ENCODE measurements at places on chromosomes 5 and 9.

DNA sequence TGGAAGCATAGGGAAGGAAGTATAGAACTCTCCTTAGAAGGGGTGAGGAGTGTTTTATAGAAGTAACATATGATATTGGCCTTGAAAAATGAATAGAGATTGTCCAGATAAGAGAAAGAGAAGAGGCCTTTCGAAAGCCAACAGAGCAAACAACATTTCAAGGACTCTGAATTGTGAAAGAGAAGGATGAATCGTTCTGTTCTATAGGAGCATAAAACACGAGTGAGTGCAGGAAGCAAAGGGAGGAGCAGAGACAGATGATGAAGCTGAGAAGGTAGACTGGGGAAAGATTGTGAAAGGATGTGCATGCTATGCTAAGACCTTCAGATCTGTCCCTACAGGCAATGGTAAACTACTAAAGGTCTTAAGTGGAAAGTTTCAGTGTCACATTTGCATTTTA, 271.0 kb downstream of the TMEM161B start:
- no peak for DNase-seq

DNA sequence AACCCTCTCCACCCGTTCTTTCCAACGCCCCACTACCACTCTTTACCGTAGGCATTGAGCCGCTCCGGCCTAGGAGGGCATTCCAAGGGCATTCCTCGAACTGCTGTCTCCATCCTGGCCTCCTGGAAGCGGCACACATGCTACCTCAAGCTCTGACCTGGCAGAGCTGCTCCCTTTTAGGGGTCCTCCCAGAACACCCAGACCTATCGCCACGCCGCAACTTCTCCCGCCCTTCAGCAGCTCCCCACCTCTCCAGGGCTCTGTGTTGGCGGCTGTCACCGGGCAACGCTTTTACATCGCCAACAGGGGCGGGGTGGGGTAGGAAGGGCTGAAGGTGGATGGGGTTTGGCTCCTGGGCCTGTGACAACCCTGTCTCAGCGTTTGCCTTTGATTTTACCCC, 4.6 kb upstream of the MYORG start:
- DNase-seq, result no peak

GRCh38 chr9:123999661-124000060, 11.9 kb upstream of the LHX2 start:
- DNase-seq, result no peak

- DNase-seq, result no peak
Observed at GRCh38 chr5:78824831-78825281, 160.3 kb downstream of the ARSB start.

GRCh38 chr5:171931163-171931562, 75.3 kb downstream of the FBXW11 start:
- DNase-seq, result no peak

GRCh38 chr5:555058-555623, 30.9 kb upstream of the SLC9A3 start:
- DNase-seq, result no peak

GRCh38 chr5:177996660-177997318, 747 bp upstream of the PROP1 start:
- no peak for DNase-seq

GRCh38 chr5:102818934-102819333, 63.8 kb downstream of the PAM start:
- DNase-seq, result no peak

GRCh38 chr5:122896598-122897282, 51.3 kb downstream of the SNX24 start:
- DNase-seq, result no peak

GRCh38 chr5:170420806-170421412, 31.7 kb upstream of the KCNMB1 start:
- peak; percentile 23 for DNase-seq

DNA sequence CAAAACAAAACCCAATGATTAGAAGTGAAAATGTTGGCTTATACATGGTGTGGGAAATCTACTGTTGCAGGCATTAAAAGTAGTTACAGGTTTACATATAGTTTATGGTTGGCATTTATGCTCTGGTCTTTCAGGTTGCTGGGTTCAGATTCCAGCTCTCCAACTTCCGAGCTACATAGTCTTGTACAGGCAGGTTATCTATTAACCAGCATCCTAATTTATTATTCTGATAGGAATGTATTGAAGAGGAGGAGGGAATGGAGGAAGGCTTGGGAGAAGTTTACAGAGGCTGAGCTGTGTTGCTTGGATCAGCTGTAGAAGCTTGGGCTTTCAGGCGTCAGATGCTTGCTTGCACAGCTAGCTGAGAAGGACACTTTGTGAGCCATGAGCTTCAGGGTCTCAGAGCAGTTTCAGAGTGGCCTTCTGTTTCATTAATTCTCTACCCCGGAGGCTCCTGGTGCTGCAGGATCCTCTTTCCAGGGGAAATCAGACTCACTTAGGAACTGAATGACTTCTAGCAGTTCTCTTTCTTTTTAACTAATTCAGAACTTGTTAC, 11.7 kb upstream of the ERBIN start:
- DNase-seq, result no peak

DNA sequence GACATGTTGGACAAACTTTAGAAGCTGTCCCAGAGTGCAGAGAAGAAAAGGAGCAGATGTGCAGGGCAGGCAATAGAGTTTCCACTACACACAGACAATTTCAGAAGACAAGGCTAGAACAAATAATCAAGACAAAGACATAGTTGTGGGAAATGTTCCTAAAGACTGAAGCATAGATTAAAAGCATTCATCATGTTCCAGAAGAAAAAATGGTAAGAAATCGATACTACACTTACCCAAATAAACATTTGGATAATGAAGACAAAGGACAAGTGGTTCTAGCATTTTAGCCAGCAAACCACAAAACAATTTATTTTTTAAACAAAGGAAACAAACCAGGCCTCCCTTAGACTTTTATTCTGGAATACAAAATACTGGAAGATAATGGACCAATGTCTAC, 97.9 kb downstream of the FSTL4 start:
- DNase-seq, result no peak

DNA sequence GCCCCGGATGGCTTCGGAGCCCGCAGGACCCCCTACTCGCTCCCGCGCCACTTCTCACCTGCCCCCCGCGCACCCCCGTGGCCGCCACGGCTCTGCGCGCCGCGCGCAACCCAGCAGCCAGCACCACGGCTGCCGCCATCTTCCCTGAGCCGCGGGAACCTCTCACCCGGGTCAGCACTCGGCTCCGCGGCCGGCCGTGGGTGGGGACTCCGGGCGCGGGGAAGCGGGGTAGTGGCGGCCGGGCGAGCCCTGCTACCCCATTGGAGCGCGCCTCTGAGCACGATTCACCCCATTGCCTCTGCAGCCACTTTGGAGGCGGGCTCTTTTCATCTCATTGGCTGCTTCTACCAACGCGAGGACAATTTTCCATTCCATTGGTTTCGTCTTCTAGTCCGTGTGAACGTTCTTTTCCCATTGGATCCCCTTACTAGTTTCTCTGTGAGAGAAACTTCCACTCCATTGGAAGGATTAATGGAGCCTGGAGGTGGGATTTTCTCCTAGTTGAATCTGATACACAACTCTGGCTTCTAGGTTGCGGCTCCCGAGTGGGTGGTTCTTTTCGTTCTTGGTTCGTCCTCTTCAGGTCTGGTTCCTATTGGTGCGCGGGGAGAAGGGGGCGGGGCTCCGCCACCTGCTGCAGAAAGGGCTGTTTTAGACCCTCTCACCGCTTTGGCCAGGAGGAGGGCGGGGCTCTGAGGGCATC, at the start of gene HINT2:
HINT2 (minus strand) TSS at position 202 of the 703 bp plus-strand sequence; CDS start at position 139, 63 bp downstream.
- peak; percentile 95 for DNase-seq

DNA sequence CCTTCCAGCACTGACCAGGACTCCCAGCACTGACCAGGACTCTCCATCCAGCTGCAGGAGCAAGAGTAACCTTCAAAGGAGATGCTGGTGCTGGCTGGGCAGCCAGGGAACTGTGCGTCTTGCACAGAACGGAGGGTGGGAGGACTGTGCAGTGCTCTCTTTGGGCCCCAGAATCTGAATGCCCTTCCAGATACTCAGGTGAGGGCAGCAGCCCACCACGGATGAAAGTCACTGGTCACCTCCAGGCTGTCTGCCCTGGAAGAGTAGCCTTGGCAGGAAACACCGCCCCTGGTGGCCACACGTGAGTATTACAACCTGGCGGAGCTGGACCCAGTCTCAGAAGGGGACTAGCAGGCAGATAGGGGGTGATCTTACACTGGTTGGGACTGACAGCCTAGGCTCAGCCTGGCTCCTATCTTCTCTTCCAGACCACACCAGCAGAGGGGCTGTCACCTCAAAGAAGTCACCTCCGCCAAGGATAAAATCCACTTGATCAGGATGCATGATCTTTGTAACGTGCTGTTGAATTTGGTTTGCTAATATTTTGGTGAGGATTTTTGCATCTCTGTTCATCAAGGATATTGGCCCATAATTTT, 4.8 kb upstream of the SARDH start:
- peak; percentile 66 for DNase-seq

DNA sequence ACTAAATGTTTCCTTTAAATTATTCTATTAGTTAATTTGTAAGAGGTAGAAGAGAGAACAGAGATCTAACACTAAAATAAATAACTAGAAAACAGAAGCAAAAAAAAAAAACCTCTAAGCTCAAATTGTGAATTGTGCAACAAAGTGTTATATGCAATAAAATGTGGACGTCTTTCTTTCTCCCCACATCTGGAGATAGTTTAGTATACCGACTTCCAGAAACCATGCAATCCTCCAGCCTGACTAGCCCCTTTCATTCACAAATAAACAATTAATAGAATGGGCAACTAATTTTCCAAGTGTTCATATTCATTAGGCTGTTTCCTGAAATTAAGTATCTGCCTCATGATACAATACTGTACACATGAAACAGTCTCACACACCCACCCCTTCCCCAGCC, 258.5 kb downstream of the BNC2 start:
- no peak for DNase-seq

GRCh38 chr5:75364571-75365280, 27.7 kb downstream of the HMGCR start:
- no peak for DNase-seq

DNA sequence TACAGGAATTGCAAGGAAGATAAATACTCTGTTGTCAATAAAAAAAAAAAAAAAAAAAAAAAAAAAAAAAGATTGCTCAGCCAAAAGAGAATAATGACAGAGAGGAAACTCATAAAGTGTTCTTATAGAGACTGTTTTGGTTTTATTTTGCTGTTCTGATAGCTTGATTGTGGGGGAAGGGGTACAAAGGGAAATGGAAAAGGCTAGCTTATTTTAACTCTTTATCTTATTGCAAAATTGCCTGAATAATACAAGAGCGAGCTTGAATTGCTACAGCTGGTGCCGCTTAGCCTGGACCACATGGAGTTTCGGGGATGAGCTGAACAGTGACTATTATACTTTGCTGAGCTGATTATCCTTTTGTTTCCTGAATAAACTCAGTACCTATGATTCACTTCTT, 31.0 kb upstream of the SHISAL2B start:
- DNase-seq, result no peak

DNA sequence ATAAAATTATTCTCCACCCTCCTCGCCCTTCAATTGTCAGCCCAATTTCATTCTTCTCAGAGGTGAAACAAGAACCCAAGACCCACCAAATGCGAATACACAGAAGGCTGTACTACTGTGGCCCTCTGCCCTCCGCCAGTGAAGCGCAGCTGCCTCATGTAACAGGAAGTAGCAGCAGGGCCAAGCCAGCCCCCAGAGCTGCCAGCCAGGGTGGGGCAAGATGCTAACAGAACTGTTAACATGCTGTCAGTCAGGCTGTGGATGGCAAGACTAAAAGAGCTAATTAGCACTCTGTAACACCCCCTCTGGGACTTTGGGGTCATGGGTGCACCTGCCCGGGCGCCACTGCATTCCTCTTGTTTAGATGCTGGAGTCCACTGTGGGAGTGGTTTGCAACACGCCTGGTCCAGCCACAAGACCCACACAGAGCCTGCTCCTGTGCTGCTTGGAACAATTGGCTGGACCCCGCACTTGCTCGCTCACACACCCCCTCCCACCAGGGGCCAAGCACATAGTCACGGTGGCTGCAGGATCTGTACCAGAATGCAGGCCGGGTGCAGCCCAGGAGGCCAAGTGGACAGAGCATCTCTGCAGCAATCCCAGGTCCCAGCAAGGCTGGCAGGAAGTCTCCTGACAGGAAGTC, 14.5 kb upstream of the HEXB start:
- DNase-seq, result no peak

DNA sequence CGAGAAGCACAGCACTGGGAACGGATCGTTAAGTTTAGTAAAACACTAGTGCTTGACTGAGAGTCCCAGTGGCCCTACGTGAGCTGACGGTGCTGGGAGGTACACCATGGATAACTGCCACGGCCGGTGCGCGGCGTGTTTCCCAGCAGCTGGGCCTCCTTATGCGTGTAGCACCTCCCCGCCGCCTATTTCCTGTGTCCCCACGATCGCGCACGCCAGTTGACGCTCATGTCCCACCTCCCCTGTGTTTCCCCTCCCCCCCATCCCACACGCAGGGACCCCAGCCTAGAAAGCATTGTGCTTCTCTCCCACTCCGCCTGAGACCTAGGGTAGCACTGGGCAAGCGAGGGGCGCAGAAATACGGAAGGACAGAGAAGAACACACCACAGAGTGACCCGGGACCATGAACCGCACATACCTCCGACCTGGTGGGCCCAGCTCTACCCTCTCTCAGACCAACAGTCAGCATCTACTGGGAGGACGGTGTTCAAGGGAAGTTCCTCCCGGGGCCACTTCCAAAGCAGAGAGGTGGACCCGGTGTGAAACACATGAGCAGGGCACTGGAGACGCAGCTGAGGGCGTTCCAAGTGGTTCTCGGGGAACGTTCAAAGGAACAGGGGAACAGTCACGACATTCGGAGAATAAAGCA, 45.6 kb downstream of the DBH start:
- no peak for DNase-seq

- no peak for DNase-seq
Observed at GRCh38 chr5:164051745-164052144, 546.3 kb downstream of the MAT2B start.

DNA sequence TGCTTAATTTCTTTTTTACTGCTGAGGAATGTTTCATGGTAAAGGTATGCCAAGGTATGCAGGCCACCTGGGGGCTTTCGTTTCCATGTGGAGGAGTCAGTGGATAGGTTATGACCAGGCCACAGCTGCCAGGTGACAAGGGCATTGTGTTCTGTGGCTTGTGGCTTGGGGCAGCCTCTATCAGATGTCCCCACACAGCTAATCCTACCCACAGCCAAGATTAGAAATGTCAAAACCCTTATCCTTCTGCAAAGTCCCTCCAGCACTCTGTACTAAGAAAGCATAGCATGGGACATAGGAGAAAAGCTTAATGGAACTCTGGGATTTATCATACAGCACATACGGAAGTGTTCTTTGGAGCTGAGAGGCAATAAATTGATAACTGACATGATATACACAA, 171.2 kb upstream of the S1PR3 start:
- no peak for DNase-seq

GRCh38 chr9:136525207-136525606, 20.6 kb downstream of the NOTCH1 start:
- DNase-seq, result no peak

Measured in central memory CD8-positive, alpha-beta T cell (primary cell).